ENCODE measurements at places on chromosomes 12 and 14.

DNA sequence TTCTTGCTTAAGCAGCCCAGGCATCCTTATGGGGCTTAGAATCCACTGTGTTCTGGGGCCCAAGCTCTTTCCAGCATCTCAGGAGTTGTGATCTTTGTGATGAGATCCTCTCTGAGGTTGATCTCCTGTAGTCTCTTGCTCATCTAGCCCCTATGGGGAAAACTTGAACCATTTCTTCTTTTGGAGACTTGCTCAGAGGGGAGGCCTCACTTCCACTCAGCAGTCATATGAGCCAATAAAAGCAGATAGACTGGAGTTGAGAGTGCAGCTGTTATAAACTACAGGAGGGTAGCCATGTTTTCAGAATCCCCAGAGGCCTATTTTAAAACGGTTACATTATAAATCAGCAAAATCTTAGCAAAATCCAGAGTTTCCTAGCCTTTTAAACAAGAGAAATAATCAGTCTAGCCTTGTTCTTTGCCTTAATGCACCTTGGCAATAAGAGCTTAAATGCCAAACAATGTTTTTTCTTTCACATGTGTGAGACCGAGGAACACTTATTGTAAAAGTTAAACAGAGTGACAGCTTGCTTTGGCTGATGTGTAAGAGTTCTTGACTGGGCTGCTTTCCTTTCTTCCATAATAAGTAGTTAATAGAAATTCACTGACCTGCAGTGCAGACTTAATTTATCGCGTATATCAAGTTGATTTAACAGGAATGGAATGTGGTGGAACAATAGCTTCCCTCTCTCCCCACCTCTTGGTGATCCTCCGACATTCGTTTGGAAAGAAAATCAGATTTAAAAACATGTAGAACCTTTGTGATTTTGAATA lies 168.3 kb downstream of the NEDD1 start:
- H3K27ac ChIP-seq = no peak overlapping the region
- no peaks in the 10 kb centered on the region for H3K4me1 ChIP-seq
- no peaks in the 10 kb centered on the region for H3K27me3 ChIP-seq
- no peaks in the 10 kb centered on the region for H3K36me3 ChIP-seq
- no peak for DNase-seq
- H3K4me3 ChIP-seq = no peak overlapping the region

GRCh38 chr14:30915596-30915995 lies 41.2 kb downstream of the COCH start:
- no peak overlapping the region for H3K27ac ChIP-seq
- no peaks in the 10 kb centered on the region for H3K36me3 ChIP-seq
- H3K4me3 ChIP-seq = no peak overlapping the region
- DNase-seq = no peak
- H3K27me3 ChIP-seq = no peaks in the 10 kb centered on the region

- no peaks in the 10 kb centered on the region for H3K4me1 ChIP-seq
- H3K27me3 ChIP-seq = no peaks in the 10 kb centered on the region
- H3K36me3 ChIP-seq = no peaks in the 10 kb centered on the region
- DNase-seq = no peak
- no peak overlapping the region for H3K4me3 ChIP-seq
Observed at GRCh38 chr14:97164021-97164420, 366.8 kb downstream of the VRK1 start.

DNA sequence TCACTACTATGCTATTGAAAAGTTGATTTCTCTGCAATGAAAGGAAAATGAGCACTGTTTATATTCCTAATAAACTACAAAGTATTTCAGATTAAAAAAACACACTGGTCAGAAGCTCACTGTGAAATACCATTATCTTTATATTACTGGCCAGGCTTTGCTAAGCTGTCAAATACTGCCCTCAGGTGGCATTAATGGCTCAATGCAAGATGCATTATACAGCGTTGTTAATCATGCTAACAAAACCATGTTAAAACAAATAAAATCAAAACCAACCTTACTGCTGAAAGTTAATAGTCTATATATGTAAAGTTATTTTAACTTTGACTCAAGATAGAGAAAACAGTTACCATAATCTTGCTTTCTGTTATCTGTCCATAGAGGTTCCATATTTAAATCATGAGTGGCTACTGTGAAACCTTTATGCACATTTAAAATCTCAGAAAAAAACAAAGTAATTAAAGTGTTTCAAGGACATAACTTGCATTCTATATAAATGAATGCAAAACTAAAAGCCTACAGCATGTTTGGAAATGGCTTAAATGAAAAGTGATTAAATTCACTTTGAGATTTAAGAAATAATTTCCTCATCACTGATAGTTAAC lies 121.7 kb downstream of the RALGAPA1 start:
- no peak for DNase-seq
- H3K27ac ChIP-seq = no peak overlapping the region
- H3K36me3 ChIP-seq = no peaks in the 10 kb centered on the region
- H3K4me3 ChIP-seq = no peak overlapping the region

All from gastrocnemius medialis (tissue), 4 donors.